ENCODE measurements at places on chromosomes 4 and X. TPM values are rescaled to one million over a fixed set of nuclear protein-coding genes. Genes with fewer than 3 reads are reported as not detected.

DNA sequence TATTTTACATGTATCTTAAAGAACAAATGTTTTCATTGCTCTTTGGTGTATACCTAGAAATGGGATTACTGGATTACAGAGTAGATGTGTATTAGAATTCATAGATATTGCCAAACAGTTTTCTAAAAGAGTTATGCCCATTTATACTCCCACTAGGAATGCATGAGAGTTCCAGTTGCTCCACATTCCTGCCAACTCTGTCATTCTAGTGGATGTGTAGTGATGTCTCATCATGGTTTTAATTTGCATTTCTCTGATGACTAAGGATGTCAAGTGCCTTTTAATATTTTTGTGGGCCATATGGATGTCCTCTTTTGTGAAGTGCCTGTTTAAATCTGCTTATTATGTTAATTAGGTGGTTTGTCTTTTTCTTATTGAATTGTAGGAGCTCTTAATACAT, 65.6 kb upstream of the BMP2K start:
- DNase-seq = no peak

- no peak for DNase-seq
Observed at GRCh38 chr4:84622959-84623358, 40.0 kb downstream of the CDS1 start.

DNA sequence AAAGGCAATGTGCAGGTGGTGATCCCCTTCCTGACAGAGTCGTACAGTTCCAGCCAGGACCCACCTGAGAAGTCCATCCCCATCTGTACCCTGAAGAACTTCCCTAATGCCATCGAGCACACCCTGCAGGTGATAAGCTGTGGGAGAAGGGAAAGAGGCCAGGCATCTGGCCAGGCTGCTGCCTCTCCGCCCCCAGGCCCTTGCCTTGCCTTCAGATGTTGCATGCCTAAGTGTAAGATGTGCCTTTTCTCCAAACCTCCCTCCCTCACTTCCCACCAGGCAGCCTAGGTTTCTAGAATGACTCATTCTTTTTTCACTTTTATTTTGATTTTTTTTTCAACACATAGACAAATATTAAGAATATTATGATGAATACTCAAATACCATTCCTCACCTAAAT, 12.2 kb upstream of the CDK16 start:
- DNase-seq = no peak

GRCh38 chrX:73916931-73917667, 354.1 kb downstream of the CHIC1 start:
- peak; percentile 59 for DNase-seq

DNA sequence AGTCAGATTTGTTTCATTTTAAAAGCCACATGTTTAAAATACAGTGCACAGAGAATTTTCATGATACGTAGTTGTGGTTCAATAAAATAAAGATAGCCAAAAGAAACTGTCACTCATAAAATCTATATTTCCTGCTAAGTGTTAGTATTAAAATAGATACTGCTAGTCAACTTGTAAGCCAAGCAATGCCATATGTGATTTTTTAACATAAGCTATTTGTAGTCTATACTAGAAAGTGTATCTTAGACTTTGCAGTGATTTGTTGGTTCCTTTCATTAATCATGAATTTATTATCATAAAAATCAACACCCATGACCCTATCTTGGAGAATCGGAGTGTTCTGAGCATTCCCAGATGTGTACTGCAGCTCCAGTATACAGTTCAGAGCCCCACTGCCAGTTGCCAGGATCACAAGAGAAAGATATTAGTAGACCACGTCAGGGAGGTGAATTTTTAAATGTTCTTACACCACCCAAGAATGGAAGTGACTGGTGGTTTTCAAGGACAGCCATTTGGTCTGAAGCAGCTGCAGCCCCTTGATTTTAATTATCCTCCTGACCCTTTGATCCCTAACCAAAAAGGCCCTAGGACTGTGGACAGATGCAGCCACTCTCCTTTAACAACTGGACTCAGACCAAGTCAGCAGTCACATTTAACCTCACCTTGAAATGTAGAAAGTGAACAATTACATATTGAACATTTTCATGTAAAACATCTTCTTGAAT, 163.1 kb downstream of the PALLD start:
- DNase-seq = no peak

The EPHA5 gene
- polyA plus RNA-seq = 2.8 TPM

The DNAAF6 gene
- polyA plus RNA-seq = not detected

All from BJ (cell line).